ENCODE measurements at places on chromosomes 3 and 15.

- DNase-seq: no peak
Measured at GRCh38 chr3:11522953-11523571, 120.7 kb downstream of the VGLL4 start.

DNA sequence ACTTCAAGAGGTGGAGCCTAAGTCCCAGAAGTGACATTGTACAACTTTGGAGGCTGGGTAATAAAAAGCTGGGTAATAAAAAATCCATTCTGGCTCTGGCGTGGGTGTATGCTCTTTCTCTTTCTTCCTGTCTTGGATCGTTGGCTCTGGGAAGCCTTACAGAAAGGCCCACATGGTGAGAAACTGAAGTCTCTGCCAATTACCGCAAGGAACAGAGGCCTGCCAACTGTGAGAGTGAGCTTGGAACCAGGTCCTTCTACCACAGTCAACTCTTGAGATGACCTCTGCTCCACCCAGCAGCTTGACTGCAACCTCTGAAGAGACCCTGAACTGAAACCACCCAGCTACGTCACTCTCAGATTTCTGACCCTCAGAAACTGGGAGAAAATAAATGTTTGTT lies 51.0 kb downstream of the NR2F2 start:
- no peak for DNase-seq

- DNase-seq: no peak
Measured at GRCh38 chr3:102192575-102192974, 242.2 kb upstream of the ZPLD1 start.

DNA sequence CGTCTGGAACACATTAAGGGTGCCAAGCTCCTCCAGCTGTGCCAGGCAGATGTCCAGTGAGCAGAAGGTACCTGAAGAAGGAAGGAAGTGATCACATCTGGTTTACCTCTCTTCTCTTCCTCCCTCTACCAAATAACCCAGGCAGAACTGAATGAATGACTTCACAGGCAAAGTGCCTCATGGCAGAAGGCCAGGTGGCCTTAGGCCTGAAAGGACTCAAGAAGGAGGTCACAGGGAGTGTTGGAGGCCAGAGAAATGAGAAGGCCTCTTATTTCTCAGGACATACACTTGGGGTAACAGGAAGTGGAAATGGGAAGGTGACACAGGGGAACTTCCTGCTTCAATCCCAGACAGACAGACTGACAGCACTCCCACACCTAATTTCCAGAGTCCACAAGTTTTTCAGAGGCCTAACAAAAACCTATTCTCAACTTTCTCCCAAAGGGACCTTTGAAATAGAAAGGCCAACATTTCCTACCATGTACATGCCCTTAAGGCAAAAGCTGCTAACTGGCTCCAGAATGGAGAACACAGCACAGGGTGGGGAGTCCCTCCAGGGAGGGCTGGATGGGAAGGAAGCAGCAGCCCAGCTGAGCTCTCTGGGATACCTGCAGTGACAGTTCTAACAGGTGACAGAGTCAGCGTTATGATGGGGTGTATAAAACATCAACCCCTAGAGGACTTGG lies 17.6 kb upstream of the SIN3A start:
- no peak for DNase-seq

GRCh38 chr3:190556351-190556750 lies 42.5 kb downstream of the IL1RAP start:
- no peak for DNase-seq

- no peak for DNase-seq
Measured at GRCh38 chr15:89908226-89908625, 4.5 kb downstream of the ARPIN start.

GRCh38 chr15:43105077-43105736 lies 631 bp downstream of the UBR1 start:
- peak; percentile 8 for DNase-seq

GRCh38 chr3:14459787-14460186 lies 57.4 kb downstream of the SLC6A6 start:
- DNase-seq: no peak

DNA sequence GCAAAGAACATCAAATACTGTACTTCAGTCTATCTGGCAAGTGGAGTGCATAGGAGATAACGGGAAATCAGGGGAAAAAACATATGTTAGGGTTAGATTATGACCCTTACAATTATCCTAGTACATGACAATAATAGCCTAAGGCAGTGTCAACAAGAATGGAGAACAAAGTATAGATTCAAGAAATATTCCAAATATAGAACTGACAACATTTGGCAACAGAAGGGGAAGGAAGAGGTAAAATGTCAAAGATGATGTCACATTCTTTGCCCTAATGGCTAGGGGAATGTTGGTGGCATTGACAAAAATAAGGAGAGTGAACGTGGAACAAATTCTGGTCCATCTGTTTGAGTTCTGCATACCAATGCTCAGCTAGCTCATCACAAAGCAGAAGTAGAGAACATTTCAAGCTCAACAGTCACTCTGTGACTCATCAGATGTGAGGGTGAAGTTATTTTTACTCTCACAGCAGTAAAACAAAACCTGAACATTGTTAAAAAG lies 15.5 kb upstream of the ATP8B4 start:
- no peak for DNase-seq

DNA sequence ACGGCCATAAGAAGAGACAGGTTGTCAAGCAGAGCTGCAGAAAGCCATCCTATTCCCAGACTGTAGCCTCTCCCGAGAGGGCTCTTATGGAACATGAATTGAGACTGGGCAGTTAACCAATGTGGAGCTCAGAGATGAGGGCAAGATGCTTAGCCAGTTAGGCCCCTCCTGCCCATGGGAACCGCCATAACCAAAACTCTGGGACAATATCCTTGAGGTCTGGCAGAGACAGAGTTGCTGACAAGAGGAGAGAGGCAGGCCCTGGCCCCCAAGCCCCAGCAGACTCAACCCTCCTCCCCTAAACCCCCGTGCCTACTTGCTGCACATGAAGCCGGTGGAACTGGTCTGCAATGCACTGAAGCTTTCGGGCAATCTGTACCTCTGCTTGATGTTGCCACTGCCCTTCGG lies 4.8 kb downstream of the BMF start:
- no peak for DNase-seq

GRCh38 chr15:41017066-41017735 lies 63.9 kb downstream of the CHAC1 start:
- DNase-seq: no peak

DNA sequence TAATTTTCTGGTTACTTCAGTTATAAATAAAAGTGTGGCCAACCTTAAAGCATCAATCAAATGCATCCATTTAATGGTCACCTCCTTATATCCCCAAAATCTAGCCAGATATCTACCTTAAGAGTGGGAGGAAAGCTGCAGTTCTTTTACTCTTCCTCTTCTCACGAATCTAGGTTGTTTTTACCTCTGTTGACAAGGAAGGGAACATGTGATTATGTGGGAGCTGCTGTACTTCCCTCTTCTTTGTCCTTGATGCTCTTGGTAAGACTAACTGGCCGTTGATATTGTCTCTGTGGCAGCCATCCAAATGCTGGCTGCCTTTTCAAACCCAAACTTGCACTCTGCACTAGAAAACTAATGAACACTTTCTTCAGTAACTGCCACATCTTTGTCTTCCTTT lies 275.3 kb upstream of the CADM2 start:
- no peak for DNase-seq

GRCh38 chr3:179533274-179533673 lies 29.5 kb upstream of the ACTL6A start:
- no peak for DNase-seq

DNA sequence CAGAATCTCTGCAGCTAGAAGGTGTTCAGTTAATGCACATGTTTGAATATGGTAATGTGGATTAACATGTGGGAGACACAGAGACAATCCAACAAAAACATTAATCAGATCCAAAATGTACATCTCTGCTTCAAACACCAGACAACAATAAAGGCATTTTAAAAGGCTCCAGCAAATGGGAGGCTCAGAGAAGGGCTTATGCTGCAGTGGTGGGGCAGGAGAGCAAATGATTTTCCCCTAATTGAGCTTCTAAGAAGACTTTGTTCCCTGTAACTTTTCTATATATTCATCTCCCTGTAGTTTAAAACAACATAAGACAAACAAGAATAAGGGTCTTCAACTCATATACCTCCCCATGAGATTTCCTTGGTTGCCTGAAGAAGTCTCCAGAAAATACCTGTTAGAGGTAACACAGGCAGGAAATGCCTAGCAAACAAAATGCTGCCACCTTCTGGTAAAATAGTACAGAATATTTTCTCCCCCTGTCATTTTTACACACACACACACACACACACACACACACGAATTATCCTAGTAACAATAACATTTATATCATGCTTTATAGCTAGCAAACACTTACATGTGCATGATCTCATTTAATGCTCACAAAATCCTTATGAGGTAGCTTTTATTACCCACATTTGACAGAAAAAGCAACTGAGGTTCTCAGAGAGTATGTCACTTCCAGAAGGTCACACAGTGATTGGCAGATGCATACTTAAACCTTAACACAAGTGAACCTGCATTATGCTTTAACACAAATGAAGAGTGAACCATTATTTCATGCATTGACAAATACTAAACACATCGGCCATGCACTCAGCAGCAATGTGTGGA lies 123.4 kb upstream of the MB21D2 start:
- peak; percentile 68 for DNase-seq

DNA sequence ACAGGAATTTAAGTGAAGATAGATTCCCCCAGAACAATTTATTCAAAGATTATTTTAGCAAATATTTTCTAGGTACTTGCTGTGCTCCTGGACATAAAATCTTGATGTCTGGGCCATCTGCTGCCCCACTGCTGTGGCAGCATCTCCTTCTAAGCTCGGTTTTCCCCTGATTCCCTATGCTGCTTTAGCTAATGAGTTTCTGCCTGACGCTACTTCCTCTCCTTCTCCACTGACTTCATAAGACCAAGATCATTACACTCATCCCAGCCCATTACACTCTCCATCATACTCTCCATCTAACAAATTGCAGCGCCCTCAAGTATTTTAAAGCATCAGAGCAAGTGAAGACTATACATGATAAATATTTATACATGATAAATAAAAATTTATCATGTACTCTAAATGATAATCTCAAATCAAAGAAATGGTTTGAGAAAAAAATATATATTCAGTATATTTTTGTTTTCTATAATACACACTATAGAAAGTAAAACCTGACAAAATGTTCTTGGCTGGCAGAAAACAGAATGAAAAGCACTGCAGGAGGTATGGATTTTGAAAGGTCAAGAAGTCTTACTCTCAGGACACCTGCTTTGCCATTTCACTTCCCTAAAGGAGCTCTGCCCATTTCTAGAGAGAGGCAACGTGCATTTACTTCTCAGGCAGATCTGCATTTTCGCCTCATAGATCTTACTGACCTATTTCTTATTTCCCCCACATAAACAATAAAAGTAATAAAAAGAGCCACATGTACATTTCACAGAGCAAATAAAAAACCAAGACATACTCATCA lies 232.0 kb downstream of the KCNMB2 start:
- DNase-seq: peak; percentile 41

GRCh38 chr15:60744826-60745460 lies 266.0 kb upstream of the ICE2 start:
- no peak for DNase-seq

- no peak for DNase-seq
Measured at GRCh38 chr15:100042558-100042957, 299.2 kb downstream of the ADAMTS17 start.

GRCh38 chr3:178306432-178307115 lies 229.7 kb upstream of the KCNMB2 start:
- DNase-seq: no peak

DNA sequence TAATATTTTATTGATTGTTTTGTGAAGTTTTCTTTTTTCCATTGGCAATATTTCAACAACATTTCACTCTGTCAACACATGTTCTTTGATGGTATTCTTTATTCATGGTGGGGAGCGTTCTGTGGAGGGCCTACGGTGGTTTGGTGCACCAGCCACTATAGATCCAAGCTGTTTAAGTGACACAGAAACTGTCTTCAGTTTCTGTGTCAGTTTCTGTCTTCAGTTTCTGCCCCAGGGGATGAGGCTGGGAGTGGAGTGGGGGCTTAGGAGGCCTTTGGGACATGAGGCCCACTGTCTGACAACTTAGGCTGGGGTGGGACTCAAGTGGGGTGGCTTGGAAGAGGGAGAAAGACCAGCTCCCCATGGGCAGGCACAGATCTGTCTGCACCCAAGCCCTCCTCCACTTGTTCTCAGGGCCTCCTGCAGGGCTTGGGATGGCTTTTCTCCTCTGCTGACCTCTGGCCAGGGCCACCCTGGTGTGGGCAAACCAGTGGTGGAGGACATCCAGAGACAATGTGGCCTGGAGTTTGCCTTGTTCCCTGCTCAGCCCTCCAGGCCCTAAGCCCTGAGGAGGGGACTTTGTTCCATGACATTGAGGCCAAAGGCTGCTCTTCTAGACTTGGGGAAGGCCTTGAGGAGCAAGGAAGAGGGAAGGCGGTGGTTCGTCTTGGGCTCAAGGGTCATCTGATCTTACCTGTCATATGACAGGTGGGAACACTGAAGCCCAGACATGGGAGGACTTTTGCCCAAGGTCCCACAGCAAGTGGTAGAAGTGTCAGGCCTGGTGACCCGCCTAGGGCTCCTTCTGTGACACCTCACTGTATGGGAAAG lies 60.3 kb upstream of the SMAD6 start:
- no peak for DNase-seq

- no peak for DNase-seq
Measured at GRCh38 chr15:56042982-56043980, 49.9 kb upstream of the NEDD4 start.

- no peak for DNase-seq
Measured at GRCh38 chr3:182364723-182365650, 428.3 kb upstream of the ATP11B start.

All from neural progenitor cell (in vitro differentiated cells).